ENCODE measurements at places on chromosomes 2 and 18.

DNA sequence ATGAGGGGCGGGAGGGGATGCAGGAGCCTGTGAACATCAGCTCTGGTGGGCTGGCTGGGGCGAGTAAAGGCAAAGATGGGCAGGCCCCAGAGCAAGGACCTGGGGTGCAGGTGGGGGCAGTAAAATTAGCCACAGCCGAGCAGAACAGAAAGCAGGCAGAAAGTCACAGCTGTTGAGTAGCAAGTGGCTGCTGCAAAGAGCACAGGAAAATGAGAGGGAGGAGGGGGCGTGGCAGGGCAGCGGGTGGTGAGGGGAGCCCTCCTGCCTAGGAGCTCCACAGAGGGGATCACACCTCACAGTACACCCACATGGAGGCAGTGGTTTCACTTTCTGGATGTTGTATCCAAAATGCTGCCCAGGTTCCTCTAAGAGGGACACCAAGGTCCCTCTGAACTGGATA lies 79.6 kb downstream of the LBH start:
- DNase-seq: no peak

- no peak for DNase-seq
Measured at GRCh38 chr18:42654556-42654955, 460.9 kb downstream of the RIT2 start.

DNA sequence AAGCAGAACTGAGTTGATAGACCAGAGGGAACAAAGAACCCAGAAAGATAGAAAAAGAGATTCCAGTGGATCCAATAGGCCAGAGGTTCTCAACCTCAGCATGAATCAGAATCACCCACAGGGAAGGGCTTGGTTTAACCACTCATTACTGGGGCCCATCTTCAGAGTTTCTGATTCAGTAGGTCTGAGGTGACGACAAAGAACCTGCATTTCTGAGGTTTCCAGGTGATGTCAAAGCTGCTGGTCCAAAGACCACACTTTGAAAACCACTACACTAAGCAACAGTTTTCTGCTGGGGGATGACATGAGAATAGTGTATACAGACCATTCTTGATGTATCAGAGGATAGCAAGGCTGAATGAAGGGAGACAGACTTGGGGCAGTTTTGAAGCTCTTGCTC lies 296.9 kb upstream of the STON1 start:
- DNase-seq: no peak

- DNase-seq: no peak
Measured at GRCh38 chr18:70139138-70139537, 66.3 kb downstream of the RTTN start.

All from Caco-2 (cell line).